CD4-positive, alpha-beta T cell treated with Interferon gamma for 1 hour (primary cell): ENCODE measurements at places on chromosomes 7 and 10.

DNA sequence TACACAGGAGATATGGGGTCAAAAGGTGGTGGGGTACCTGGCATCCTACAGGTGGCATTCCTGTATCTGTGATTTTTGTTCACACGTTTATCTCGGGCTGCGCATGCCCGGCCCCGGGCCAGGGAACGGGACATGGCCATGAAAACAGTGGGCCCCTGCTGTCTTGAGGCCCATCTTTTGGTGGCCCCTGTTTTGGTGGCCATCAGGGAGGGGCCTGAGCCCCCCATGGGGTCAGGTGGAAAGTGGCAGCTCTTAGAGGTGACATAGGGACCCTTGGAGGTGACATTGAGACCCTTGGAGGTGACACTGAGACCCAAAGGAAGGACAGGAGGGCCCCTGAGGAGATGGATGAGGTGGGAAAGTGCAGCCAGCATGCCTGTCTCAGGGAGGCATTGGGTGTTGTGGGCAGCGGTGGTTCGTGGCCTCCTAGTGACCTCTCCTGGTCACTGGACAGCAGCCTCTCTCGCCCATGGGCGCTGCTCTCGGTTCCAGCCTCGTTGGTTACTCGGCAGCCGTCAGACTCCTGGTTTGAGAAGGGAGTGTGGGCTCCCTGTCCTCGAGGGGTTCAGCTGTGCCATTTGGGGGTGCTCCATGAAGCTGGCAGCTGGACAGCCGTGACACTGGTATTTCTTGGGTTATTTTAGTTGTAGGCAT lies 39.9 kb downstream of the INPP5A start:
- no peak for DNase-seq

GRCh38 chr7:159028508-159029401 lies 115.9 kb downstream of the VIPR2 start:
- DNase-seq, result no peak

- no peak for DNase-seq
Observed at GRCh38 chr7:29547421-29547820, 16.2 kb upstream of the PRR15 start.

- no peak for DNase-seq
Observed at GRCh38 chr10:69503896-69504265, 52.6 kb downstream of the TSPAN15 start.

DNA sequence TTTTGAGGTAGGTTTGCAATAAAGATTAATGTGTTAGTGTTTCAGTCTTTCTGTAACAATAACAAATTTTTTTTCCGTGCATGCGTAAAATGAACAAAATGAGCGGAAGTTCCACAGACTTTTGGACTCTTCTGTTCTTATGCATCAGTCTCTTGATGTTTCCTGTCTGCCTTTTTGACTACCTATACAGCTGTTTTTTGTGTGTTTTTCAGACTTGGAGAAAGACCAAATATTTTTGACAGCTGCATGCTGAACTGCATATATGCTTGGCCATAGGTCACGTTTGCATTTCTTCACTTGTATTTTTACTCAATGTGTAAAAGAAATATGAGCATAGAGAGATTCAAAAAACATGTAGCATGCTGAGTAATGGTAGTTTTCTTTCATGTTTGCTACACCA lies 119.3 kb downstream of the BBS9 start:
- no peak for DNase-seq

DNA sequence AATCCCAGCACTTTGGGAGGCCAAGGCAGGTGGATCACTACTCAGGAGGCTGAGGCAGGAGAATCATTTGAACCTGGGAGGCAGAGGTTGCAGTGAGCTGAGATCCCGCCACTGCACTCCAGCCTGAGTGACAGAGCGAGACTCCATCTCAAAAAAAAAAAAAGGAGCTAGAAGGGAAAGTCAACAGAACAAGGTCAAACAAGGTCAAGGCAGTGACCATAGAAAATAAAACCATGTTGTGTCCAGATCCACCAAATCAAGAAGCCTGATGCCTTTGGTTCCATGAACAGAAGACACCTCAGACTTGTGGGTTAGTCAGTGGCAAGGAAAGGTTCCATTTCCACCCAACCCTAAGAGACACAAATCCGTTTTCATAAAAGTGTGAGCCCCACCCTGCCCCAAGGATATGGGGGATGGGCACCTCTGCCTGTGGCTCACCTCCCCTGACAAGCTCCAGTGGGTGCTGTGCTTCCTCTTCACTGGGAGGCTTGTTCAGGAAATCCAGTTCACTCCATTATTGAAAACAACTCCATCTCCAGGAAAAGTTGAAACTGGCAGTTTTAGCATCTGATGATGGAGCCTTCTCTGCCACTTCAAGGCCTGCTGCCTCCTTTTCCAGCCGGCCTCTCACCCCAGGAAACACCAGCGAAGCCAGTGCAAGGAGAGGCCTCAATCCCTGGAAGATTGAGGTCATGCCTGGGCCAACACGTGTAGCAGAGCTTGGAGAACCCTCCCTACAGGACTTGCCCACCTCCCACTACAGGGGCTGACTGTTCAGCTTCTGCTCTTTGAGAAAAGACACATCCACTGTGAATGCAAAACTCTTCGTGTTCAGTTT lies 152.9 kb downstream of the NRF1 start:
- no peak for DNase-seq

GRCh38 chr7:159006610-159007130 lies 138.0 kb downstream of the VIPR2 start:
- no peak for DNase-seq

DNA sequence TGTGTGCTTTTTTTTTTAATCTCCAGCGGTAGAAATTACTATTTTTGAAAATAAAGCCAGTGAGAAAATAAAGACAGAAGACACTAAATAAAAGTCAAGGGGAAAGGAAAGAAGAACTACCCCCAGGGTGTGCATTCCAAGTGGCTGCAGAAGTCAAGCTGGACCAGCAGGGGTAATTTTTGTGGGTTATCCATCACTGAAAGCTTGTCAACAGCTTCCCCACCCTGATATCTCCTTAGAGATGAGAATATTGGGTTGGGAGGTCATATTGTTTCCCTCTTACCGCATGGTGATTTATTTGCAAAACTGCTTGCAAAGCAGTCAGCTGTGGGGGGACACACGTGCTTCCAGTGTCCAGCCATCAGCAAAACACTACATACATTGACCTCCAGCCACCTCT lies 46.4 kb downstream of the FAM107B start:
- no peak for DNase-seq

- DNase-seq, result no peak
Observed at GRCh38 chr7:130894909-130895750, 161.1 kb upstream of the KLF14 start.

GRCh38 chr10:70404036-70404786 lies at the start of gene EIF4EBP2:
EIF4EBP2 (plus strand) TSS chr10:70404145; CDS start chr10:70404402, 257 bp downstream.
- peak; percentile 95 for DNase-seq

GRCh38 chr7:127047521-127047920 lies 205.2 kb downstream of the GRM8 start:
- no peak for DNase-seq

- no peak for DNase-seq
Observed at GRCh38 chr7:7799138-7799537, 80.7 kb upstream of the RPA3 start.

GRCh38 chr7:28926871-28927597 lies 31.1 kb downstream of the TRIL start:
- peak; percentile 56 for DNase-seq

DNA sequence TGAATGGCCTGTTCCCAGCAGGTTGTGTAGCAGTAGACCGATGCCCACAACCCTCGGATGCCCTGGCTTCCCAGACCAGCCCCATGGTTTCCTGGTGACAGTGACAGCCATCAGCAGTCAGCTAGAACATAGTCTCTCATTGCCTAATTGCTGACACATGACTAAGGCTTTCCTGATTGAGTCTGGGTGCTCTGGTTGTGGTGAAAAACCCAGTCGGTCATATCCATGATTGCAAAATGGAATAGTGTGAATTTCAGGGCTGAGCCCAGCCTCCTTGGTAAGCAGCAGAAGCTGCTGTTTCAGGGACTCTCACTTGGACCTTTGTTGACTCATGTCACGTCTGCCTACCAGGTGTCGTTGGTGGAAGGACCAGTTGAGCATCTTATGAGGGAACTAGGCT lies 36.6 kb downstream of the POR start:
- peak; percentile 64 for DNase-seq

- DNase-seq, result no peak
Observed at GRCh38 chr10:118106426-118106825, 59.7 kb upstream of the RAB11FIP2 start.

- no peak for DNase-seq
Observed at GRCh38 chr10:76928565-76928964, 709.0 kb downstream of the KCNMA1 start.

GRCh38 chr10:70510904-70511303 lies 32.3 kb downstream of the PALD1 start:
- DNase-seq, result no peak

DNA sequence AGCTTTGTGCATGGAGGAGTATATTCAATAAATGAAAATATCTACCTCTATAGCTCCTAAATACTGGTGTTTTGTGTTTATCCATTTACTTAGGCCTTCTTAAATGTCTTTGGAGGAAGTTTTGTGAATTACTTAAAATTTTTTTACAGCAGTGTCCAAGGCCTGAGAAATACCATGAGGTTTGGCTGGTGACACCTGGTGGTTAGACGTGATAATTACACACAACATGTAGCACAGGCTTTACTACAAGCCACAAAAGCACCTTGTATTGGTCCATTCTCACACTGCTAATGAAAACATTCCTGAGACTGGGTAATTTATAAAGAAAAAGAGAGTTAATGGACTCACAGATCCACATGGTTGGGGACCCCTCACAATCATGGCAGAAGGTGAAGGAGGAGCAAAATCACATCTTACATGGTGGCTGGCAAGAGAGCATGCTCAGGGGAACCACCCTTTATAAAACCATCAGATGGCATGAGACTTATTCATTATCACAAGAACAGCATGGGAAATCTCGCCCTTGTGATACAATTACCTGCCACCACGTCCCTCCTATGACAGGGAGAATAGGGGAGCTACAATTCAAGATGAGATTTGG lies 20.6 kb downstream of the HYAL4 start:
- DNase-seq, result peak; percentile 8

GRCh38 chr7:155448632-155449007 lies 9.3 kb upstream of the EN2 start:
- no peak for DNase-seq

- no peak for DNase-seq
Observed at GRCh38 chr10:92678206-92678605, 11.5 kb upstream of the HHEX start.

DNA sequence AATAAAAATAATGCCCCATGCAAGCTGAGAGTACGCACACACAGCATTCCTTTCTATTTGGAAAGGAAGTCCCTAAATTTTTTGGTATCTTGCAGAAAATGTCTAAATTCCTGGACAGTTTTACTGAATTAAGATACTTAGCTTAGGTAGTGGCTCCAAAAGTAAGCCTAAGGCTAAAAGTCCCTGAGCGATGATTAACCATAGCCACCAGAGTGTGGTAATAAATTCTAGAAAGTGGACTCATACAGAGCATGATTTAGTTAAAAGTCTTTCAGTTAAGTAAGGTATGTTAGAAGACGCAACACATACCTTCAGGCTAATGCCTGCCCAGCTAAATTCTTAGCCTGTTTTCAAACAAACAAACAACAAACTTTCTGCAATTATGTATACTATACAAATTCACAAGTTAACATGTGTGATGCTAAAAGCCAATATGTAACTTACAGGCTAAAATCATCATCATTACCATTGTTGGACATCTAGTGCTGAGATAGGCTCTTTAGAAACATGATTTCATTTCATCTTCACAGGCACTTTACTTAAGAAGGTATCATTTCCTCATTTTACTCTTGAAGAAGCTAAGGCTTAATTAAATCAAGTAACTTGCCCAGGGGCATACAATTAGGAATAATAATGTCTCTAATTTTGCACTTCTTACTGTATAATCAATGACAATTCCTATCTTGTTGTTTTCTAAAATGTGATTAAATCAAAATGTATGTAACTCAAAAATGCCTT lies 261.4 kb upstream of the YAE1 start:
- no peak for DNase-seq

GRCh38 chr10:52617346-52617745 lies 155.2 kb downstream of the MBL2 start:
- no peak for DNase-seq

- peak; percentile 45 for DNase-seq
Observed at GRCh38 chr10:25753776-25754175, 180.3 kb upstream of the MYO3A start.

GRCh38 chr7:139635526-139636302 lies 112.2 kb downstream of the CLEC2L start:
- peak; percentile 83 for DNase-seq

DNA sequence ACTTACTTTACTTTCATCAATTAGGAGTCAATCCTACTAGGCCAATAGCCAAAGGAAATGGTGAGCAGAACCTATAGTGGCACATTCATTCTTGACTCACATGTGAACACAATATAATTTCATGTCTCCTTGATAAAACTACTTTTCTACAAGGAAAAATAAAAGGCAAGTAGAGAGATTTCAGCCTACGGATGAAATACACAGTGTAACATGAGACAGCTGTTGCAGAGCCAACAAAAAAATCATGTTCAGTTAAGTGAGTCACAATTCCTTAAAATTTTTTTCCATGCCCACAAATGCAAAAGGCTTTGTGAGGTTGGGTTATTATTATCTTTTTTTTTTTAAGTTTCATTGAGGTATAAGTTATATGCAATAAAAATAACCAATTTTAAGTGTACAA lies 54.8 kb downstream of the GPR141 start:
- no peak for DNase-seq

- peak; percentile 48 for DNase-seq
Observed at GRCh38 chr10:110008518-110009339, 945 bp downstream of the ADD3 start.

DNA sequence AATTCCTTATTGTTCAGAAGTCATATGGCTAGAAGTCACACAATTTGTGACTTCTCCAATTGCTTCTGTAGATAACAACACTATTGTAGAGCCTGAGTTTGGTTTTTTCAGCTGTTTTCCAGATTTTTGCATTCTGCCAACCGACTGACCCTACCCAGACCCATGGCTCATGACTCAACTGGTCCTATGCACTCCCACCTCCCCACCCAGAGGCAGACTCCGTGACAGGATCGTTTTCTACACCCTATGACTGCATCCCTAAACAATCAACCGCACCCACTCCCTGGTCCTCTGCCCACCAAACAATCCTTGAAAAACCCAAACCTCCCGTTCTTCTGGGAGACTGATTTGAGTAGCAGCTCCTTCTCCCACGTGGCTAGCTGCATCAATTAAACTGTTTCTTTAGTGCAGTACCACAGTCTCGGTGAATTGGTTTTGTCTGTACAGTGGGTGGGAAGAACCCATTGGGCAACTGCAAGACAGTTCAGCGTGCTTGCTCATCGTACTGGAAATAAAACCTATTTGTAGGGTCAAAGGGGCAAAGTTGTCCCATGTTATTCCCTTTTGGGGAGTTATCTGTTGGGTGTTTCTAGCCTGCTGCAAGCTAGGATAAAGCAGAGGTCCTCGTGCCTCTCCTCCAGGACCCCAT lies 150.3 kb upstream of the FAM20C start:
- DNase-seq, result no peak

- no peak for DNase-seq
Observed at GRCh38 chr10:113648478-113648877, 15.4 kb downstream of the NRAP start.

- no peak for DNase-seq
Observed at GRCh38 chr10:33186150-33186549, 148.3 kb downstream of the NRP1 start.
